ENCODE measurements at places on chromosomes 6 and 20.
A peak's percentile ranks its signal among the peaks of the same experiment; 100 is the strongest.

- no peak for DNase-seq
Observed at GRCh38 chr6:98526465-98526864, 307.9 kb upstream of the POU3F2 start.

DNA sequence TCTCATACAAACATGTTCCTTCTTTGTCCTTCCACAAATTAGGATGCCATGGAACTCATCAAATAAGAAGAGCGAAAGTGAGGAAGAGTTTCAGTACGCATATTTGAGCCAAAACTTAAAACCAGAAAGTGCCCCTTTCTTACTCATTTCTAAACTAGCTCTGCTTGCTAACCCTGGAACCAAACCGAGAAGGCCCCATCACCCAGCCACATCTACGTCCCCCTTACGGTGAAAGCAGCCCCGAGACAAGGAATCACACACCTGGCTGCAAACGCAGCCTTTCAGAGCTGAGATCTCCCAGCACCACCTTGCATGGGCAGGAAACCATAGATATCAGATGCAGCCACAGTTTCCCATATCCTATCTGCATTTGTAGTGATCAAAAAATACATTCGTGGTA, 28.5 kb downstream of the TRERF1 start:
- no peak for DNase-seq

DNA sequence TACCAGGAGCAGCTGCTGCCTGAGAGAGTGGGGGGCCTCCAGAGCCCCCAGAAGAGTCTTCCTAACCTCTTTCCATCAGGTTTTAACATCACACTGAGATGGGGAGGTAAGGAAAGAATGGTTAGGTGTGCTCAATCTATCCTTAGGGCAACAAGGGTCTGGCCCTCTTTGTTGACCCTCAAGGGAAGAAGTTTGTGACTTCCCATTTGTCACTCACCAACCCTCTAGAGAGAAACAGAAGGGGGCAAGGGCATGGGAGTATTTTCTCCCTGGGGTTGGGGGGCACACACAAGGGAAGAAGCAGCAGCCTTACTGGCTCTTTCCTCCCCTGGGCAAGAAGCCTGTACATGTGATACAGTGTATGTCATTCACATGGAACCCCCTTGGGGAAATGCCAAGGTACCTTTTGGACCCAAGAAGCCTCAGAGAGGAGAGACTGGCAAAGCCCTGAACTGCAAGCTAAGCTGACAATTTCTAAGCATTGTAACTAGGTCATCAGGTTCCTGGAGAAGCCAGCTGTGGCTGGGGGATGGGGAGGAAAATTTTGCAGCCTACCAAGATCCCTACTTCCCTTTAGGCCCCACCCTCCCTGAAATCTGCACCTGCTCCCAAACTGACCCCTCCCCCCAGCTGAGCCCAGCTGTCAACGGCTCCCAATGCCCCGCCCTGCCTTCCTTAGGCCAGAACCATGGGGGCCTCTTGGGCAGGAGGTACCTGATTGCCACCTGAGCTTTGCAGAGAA, 14.5 kb downstream of the BCL2L1 start:
- DNase-seq = no peak

DNA sequence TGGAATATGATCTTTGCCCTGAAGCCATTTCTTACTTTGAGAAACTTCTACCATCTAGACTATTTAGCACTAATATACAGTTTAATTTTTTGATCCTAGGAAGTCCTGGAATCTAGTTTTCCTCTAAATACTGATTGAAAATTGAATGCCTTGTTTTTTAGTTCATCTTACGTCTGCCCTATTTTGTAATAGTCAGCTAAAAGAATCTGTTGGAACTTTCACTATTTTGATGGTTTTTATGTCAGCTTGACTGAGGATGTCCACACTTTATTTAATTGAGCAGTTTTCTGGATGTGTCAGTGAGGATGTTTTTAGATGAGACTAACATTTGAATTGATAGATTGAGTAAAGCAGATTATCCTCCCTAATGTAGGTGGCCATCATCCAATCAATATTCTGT, 8.4 kb downstream of the OR12D2 start:
- DNase-seq = no peak

GRCh38 chr20:16639027-16639941, 66.0 kb upstream of the KIF16B start:
- no peak for DNase-seq

GRCh38 chr20:37573626-37574198, 46.0 kb upstream of the BLCAP start:
- no peak for DNase-seq

GRCh38 chr6:24994812-24995211, 59.1 kb upstream of the RIPOR2 start:
- DNase-seq = no peak

GRCh38 chr6:134186355-134186754, 131.6 kb downstream of the SGK1 start:
- DNase-seq = no peak

- no peak for DNase-seq
Observed at GRCh38 chr6:100379386-100379785, 85.3 kb downstream of the SIM1 start.

- DNase-seq = no peak
Observed at GRCh38 chr6:139905404-139906052, 531.1 kb upstream of the CITED2 start.

DNA sequence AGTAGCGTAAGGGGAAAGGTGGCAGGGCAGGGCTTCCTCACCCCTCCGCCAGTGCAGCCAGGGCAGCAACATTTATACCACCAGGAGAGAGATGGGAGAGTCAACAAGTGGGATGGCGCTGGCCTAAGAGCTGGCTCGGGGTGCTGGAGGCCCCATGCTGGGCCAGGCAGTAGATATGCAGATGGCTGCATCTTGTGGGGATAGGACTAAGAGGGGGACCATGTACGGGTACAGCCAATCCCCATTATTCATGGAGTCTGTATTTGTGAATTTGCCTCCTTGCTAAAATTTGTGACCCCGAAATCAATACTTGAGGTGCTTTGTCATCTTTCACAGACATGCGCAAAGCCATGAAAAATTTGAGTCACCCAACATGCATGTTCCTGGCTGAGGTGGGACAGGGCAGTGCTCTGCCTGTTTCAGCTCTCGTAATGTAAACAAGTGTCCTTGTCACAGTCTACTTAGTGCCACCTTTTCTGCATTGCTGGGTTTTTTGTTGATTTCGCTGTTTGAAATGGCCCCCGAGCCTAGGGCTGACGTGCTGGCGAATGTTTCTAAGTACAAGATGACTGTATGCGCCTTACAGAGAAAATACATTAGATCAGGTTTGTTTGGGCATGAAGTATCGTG, 27.5 kb upstream of the TAF8 start:
- no peak for DNase-seq

DNA sequence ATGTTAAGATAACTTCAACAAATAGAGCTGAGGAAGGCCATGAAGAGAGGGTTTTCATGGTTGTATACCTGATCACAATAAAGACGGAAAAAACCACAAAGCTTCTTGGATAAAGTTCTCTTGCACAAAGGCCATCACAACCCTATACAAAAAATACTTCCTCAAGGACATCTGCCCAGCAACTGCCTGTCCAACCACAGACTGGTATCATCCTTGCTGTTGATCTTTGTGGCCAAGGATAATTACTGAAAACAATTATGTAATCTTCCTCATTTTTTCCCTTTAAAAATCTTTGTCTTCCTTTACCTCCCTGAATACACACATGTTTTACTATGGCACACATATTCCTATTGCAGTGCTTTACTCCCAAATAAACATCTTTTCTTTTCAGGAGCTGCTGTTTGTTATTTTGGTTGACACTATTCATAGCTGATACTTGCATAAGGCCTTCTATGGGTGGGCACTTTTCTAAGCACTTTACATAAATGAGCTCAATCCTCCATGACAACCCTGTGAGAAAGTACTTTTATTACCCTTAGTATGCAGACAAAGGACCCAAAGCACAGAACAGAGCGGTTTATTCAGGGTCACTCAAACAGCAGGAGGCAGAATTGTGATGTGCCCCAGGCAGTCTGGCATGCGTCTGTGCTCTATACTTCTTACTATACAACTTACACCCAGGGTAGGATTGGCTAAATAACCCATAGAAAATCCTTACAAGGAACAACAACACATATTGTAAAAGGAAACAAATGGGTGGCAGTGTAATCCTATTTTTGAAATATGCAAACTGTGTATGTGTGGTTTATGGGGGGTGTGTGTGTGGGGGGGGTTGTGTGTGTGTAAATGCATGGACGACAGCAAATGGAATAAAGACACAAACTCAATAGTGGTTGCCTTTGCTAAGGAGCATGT, 35.1 kb downstream of the SNRNP48 start:
- DNase-seq = no peak

DNA sequence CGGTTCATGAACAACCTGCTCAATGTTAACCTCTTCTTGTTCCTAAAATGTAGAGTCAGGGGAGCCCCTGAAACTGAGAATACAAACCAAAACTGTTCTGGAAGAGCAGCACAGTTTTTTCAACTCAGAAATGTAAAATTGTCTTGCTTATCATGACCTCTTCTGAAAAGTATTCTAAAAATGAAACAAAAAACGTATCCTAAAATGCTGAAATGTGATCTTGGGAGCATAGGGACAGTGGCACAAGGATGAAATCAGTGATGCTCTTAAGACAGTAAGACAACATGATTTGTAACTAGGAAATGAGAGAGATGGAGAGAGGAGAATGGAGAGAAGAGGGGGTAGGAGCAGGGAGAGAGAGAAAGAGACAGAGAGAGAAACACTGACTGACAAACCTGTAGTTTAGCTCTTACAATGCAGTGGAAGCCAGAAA, 27.5 kb downstream of the NCOA7 start:
- no peak for DNase-seq

- DNase-seq = no peak
Observed at GRCh38 chr20:53097371-53097770, 125.2 kb downstream of the TSHZ2 start.

DNA sequence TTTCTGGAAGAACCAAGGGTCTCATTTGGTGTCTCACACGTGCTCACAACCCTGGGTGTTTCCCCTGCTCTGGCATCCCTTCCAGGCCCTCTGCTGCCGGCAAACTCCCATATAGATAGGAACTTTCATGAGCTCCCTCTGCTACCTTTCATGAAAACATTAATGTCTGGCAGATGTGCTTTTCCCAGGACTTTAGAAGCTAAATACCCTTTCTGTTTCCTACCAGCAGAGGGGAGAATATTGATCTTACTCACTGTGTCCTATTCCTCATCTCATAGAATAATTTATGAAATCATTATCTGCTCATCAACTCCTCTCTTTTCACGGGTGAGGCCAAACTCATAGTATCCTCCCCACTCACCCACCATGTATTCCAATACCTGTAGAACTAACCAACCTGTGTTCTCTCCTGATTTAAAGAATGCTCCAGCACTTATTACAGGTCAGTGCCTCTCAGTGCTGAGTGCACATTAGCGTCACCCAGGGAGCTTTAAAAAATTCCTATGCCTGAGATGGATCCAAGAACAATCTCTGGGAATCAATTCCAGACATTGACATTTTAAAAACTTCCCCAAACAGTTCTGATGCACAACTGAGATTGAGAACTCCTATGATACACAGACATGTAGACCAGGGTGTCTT, 298.5 kb upstream of the JAG1 start:
- no peak for DNase-seq

- peak; percentile 66 for DNase-seq
Observed at GRCh38 chr6:105209950-105210706, 30.3 kb upstream of the POPDC3 start.

- peak; percentile 21 for DNase-seq
Observed at GRCh38 chr20:6533351-6533750, 234.1 kb upstream of the BMP2 start.

GRCh38 chr6:1170794-1171193, 141.1 kb upstream of the FOXQ1 start:
- peak; percentile 3 for DNase-seq

DNA sequence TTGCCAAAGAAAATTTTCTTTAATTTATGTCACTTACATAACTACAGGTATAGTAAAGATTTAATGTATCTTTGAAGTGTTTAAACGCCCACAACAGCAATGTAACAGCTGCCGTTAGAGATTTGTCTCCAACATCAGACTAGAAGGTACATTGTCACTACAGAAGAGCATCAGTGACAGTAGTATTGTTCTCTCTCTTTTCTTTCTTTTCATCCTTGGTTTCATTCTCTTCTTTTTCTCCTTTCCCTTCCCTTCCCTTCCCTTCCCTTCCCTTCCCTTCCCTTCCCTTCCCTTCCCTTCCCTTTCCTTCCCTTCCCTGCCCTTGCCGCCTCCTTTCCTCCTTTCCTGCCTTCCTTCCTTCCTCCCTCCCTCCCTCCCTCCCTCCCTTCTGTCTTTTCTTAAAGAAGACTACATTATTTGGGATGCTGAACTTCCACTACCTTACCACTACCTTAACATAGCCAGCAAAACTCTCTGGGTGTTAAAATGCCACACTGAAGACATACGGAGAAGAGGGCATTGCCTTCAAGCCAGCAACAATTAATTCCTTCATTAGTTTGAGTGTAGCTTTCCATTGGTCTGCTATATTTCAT, 663.9 kb downstream of the DOK5 start:
- DNase-seq = no peak

DNA sequence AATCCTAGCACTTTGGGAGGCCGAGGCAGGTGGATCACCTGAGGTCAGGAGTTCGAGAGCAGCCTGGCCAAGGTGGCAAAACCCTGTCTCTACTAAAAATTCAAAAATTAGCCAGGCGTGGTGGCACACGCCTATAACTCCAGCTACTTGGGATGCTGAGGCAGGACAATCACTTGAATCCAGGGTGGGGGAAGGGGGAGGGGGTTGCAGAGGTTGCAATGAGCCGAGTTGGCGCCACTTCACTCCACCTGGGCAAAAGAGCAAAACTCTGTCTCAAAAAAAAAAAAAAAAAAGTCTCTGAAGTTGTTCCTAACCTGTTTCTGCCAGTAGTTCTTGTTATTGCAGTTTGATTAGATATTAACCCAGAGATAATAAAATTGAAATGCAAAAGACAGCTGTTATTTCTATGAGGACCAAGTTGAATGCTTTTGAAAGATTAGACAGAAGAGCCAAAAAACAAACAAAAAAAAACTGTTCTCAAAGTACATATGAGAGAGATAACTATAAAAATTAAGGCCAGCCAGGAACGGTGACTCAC, 22.6 kb downstream of the PIGU start:
- DNase-seq = no peak

DNA sequence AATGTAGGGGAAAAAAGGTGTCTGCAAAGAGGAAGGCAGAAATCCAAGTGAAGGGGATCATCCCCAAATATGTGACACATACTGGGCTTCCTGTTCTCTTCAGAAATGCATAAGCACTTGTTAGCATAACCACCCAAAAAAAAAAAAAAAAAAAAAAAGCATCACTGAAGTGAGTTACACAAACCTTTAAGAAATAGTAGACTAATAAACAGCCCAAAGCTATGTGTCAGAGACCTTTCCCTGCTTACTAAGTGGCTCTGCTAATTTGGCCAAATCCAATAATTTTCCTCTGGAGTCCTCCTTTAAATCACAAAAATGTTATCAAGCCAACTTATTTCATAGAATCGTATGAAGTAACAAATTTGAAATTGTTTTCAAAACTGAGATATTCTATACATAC, 7.5 kb upstream of the DST start:
- no peak for DNase-seq
